ENCODE measurements at places on chromosomes 3 and 15.

DNA sequence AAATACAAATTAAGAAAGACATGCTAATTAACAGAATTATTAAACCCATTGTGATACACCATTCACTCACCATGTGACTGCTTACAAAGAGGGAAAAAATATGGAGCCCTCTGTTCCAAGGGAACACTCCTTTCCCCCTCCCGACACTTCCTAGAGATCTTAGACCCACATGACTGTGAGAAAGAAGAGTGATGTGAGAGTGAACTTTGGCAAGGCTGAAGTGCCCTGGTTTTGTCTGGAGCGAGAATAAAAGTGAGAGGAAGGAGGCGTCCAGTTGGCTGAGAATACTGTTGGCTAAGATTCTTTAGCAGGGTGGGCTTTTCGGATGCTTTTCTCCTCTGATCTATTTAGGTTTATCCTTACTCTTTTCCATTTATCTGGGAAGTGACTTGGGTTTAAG is 14.1 kb downstream of the CHL1 start:
- no peak for DNase-seq

GRCh38 chr3:1093217-1093616 is 393 bp downstream of the CNTN6 start:
- DNase-seq = no peak

- no peak for DNase-seq
Observed at GRCh38 chr3:194555175-194556062, 68.6 kb upstream of the ATP13A3 start.

DNA sequence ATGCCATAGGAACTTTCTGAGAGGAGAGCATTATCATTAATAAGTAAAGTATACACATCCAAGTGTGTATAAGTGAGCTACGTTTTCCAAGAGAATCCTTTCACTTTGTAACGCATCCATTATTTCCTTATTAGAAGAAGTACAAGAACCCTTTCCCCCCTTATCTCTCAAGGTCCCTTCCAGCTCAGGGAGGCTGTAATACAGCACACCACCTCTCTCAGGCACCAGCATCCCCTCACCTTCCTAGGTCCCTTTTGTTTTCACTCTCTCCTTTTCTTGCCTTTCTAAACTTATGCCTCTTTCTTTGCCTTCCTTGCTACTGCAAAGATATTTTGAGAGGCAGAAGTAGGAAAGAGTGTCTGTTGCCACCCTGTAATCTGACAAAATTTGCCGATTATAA is 446.0 kb downstream of the GRM7 start:
- DNase-seq = no peak

Measured in stimulated activated CD4-positive, alpha-beta T cell treated with anti-CD3 and anti-CD28 coated beads, TNF-alpha, amount 100 ng/mL, for 1 hour (primary cell).